Head of caudate nucleus (tissue), 42 donors: ENCODE measurements at places on chromosomes 1 and 21.
A peak's percentile ranks its signal among the peaks of the same experiment; 100 is the strongest.

- DNase-seq = no peak
Measured at GRCh38 chr1:8430476-8430875, 112.6 kb downstream of the SLC45A1 start.

DNA sequence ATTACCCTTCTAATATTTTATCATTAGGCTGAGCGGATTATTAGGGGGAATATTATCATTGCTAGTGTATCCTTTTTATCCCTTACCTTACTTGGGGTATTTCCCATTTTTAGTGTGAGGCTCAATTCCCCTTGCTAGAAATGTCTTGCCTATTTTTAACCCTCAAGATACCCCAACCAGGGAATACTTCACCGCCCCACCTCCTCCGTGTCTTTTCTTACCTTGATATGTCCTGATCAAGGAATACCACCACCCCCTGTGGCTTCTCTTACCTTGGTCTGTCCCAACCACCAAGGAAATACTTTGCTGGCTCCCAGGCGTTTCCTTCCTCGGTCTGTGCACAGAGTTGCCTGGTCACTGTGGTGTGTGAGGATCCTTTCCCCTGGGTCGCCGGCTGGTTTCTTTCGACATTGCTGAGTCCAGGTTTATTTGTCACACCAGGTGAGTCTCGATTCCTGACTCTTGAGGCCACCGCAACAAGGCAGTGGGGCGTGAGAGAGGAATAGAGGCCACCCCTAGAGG lies 57.8 kb downstream of the SERINC2 start:
- no peak for DNase-seq

DNA sequence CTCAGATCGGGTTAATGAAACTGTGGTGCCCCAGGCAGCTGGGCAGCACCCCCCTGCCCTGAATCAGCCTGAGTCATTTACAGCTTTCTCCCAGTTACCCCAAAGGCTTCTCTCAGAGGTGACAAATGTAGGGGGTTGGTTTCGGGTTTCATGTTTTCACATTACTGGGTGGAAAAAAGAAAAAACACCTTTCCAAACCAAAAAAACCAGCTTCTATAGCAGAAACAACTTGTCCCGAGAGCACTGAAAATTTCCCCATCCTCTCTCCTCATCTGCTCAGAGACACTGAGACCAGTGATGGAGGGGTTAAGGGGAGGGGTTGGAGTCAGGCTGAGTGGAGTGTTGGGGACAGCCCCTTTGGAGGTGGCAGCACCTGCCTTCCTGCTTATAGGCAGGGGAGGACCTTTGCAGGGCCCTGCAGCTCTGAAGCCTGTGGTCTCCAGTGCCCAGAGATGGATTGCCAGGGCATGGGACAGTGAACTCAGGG lies 15.6 kb downstream of the UTP11 start:
- no peak for DNase-seq

DNA sequence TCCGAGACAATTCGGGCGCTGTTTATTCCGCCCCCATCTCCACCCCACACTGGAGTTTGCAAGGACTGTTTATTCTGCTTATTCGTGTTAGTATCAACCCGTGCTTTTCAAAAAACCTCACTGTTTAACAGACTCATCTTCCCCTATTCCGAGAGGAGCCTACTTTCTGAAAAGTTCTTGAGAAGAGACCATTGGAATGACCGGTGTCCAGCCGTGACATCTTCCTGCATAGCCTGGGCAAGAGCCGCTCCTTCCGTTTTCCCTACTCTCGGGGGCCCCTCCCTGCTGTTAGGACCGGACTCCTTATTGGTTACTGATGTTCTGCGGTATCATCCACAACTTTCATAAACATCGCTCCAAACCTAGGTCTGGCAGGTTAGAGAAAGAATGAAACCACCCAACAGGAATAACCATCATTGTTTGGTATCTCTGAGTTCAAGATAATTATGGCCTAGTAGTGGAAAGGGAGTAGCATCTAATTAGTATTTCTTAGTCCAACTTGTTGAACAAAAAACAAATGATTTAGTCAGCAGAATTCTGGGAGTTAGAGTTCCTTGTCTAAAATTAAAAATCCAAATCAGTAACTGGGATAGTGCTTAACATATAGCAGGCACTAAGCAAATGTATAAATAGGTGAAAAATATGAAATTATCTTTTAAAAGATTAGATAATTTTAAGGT lies 837 bp downstream of the STXBP3 start:
- peak; percentile 54 for DNase-seq

DNA sequence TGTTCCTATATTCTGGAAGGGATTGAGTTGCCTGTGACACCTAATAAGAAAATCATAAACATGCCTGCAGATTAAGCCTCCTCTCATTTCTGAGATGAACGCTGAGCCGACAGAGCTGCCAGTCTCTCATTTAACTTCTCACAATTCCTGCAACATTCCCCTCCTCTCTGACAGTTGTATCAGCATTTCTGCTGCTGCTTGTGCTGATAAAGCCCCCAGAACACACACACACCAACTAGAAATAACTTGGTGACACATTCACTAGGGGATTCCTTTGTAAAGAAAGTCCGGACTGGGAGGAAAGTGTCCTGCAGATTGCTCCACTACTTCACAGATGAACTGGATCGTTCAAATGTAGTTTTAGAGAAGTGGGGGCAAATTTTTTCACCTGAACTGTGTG lies 437.3 kb downstream of the PLA2G4A start:
- no peak for DNase-seq

DNA sequence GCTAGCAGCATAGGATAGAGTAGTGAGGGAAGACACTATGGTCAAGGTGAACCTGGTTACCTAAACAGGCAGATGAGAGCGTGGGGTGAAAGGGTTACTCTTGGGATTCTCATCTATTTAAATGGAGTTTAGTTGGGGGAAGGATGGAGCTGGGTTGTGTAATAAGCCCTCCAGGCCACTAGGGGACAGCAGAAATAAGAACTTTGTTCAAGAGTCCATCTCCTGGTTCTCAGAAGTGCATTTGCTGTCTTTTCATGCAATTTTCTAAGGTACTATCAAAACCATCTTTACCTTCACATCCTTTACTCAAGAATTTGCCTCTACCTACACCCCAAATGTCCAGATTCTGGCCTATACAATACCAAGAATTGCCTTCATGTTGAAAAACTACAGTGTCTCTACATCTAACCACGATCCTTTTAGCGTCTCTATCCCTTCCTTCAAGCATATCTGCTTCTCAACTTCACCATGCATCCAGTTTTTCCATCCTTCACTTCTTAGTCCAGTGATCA lies 28.0 kb downstream of the SLAMF1 start:
- DNase-seq = no peak

- peak; percentile 30 for DNase-seq
Measured at GRCh38 chr1:202162418-202163280, 2.2 kb upstream of the PTPN7 start.

DNA sequence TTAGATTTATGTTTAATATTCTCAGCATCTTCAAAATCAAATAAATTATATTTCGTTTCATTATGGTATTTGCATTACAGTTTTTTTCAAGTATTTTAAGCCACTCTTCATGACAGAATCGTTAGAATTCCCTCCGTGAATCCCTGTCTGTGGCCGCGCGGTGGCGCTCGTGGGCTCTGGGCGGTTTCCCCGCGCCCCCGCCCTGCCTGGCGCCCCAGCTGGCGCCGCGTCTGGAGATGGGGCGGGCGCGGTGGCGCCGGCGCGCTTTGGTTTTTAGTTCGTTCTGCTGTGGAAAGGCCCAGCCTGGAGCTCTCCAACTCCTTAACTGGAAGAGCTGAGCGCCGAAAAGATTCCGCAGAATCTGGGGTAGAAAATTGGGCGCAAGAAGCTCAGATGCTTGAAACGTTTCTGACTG lies 25.7 kb downstream of the PRMT2 start:
- peak; percentile 87 for DNase-seq

GRCh38 chr1:40772146-40772955 lies 11.2 kb upstream of the KCNQ4 start:
- DNase-seq = no peak

GRCh38 chr1:77405186-77405585 lies 123.4 kb downstream of the AK5 start:
- no peak for DNase-seq

- no peak for DNase-seq
Measured at GRCh38 chr21:33971492-33972013, 55.9 kb upstream of the ATP5PO start.

- DNase-seq = no peak
Measured at GRCh38 chr1:76257823-76258222, 183.3 kb downstream of the ST6GALNAC3 start.

GRCh38 chr1:53408755-53409129 lies 50.5 kb upstream of the DMRTB1 start:
- DNase-seq = no peak

DNA sequence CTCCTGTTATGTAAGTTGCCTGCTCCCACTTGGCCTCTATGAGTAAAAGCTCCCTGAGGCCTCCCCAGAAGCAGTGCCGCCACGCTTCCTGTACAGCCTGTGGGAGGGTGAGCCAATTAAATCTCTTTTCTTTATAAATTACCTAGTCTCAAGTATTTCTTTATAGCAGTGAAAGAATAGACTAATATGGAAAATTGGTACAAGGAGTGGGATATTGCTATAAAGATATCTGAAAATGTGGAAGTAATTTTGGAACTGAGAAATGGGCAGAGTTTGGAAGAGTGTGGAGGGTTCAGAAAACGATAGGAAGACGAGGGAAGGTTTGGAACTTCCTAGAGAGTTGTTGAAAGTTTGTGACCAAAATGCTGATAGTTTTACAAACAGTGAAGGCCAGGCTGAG lies 572.3 kb downstream of the MATN1 start:
- no peak for DNase-seq

DNA sequence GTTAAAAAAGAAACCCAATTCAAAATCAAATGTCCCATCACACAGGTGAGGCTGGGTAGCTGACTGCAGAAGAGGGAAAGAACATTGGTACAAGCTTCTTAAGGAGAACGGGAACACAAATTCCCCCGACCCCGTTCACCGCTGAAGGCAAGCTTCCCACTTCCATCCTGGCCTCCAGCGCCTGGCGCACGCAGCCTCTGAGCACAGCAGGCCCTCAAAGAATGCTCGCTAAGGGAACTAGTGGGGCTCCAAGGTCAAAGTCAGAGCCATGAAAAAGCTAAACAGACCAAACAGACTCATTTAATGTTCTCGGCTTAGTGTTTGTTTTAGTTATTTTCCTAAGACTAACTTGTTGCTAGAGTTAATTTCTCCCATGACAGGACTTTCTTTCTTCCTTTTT lies 63.7 kb downstream of the SIM2 start:
- DNase-seq = no peak

- peak; percentile 60 for DNase-seq
Measured at GRCh38 chr1:110207831-110208230, 2.3 kb upstream of the KCNC4 start.
